ENCODE measurements at places on chromosomes 16 and 17.

- no peak for DNase-seq
These were observed 57.8 kb upstream of the ZNF423 start for GRCh38 chr16:49913720-49914119.

DNA sequence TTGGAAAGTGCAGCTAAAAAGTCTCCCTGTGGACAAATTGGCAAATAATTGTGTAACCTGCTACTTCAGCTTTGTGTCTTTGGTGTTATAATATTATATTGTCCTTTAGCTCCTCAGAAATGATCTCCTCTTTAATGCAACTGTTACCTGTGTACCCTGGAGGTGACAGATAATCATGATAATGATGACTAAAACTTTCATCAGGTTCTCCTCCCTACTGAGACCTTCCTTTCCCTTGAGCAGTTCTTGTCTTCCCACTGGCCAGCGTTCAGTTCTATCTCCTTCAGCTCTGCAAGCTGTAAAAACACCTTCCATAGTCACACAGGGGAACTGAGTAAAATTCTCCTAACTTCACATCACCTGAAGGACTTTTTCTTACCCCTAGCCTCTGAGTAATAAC lies 14.7 kb downstream of the KRT12 start:
- no peak for DNase-seq

DNA sequence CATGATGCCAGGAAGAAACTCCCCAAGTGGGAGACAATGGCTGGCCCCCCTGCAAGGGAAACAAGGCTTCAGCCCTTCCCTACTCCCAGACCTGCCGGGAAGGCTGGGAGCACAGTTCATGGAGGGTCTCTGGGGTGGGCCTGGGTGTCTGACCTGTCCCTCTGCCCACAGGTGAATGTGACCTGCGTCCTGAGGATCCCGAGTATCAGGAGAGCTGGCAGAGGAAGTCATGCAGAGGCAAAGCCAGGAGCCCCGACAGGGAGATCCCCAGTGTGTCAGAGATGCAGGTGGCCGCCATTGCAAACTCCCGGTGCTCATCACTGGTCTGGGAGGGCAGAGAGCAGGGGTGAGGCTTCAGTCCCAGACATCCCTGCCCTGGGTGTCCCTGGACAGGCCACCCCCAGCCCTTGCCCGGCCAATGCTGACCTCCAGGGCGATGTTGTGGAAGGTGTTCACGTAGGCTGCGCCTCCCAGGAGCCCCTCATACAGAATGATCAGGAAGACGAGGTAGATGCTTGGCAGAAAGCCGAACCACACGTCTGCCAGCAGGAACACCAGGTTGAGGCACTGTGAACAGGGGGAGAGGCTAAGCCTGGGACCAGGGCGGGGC lies 5.3 kb upstream of the NPIPB7 start:
- no peak for DNase-seq

DNA sequence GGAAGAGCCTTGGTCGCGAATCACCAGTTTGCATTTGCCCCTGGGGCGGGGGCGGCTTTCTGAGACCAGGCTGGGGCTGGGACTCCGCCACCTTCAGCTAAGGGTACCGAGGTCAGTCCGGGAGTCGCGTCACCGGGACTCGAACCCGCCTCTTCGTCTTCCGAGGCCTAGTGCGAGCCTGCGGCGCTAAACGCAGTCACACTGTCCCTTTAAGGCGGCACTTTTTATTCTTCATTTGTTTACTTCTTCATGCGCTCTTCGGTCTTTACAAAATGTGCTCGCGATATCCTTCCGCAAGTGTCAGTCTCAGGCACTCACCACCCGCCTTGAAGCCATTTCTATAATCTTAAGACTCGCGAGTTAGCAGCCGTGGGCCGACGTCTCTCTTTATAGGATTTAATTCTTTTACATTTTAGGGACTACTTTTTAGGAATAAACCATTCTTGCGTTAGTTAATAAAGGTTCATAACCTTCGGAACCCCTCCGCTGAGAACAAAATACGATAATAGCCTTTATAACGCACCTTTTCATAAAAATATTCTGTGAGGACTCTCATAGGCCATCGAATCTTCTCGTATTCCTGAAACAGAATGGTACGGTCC lies 593 bp upstream of the HEXIM1 start:
- DNase-seq = peak; percentile 89

- DNase-seq = no peak
These were observed 129.4 kb upstream of the NOL11 start for GRCh38 chr17:67588326-67588725.

DNA sequence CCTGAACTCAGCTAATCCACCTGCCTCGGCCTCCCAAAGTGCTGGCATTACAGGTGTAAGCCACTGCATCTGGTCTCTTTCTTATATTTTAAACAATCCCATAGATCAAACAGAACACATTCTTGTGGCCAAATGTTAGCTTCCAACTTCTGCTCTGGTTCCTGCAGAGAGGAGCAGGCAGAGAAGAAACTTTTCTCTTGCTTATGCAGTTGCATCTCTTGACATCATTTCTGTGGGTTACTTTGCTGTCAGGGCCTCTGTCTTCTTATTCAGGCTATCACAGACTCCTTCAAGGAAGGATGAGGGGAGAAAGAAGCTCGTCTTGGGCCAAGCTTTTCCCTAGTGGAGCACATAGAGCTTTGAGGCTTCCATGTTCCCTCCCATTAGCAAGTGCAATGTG lies 7.8 kb downstream of the HSD17B2 start:
- no peak for DNase-seq

- DNase-seq = no peak
These were observed 3.5 kb downstream of the CTNS start for GRCh38 chr17:3639981-3640596.

DNA sequence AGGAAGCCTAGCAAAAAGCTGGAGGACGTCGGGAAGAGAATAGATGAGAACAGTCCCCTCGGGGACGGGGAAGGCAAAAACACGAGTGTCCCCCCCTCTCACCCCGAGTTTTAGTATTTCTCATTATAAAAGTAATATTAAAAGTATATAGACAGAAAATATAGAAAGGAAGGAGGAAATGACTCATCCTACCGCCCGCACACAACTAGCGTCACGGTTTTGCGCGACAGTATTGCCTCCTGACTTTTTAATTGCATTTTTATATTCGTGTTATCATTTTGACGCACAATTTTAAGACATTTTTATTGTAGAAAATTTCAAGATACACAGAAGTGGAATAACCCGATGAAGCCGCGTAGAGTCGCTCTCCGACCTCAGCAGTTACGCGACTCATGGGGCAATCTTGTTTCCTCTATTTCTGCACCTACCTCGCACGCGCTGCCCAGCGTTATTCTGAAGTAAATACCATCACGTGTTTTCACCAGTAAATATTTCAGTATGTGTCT lies 652 bp upstream of the SLC25A19 start:
- DNase-seq = peak; percentile 47

GRCh38 chr17:75850928-75851692 lies 4.0 kb downstream of the WBP2 start:
- no peak for DNase-seq

DNA sequence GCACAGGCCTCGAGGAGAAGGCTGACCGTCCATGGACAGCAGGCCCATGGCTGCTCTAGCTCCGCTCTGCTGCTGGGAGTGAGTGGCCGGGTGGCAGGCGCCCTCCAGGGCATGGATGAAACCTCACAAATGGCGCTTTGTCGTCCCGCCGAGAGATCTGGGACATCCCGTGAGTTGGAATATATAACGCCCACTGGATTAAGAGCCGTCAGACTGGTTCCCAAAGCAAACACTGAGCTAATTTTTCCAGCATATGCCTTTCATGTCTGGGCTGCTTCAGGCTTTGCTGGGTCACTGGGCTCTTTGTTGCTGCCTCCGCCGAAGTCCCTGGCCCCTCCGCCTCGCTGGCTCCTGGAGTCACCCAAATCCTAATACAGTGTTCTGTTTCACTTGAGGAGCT lies 266.3 kb downstream of the FOXL1 start:
- no peak for DNase-seq

- DNase-seq = no peak
These were observed 8.2 kb downstream of the ADCY7 start for GRCh38 chr16:50274326-50275097.

GRCh38 chr17:72120642-72121163 lies at the start of gene SOX9:
Gene SOX9, plus strand, starts transcription at chr17:72121020. Its CDS starts 372 bp downstream, at chr17:72121392.
- no peak for DNase-seq

- no peak for DNase-seq
These were observed 185.6 kb downstream of the C16orf78 start for GRCh38 chr16:49559242-49559641.

DNA sequence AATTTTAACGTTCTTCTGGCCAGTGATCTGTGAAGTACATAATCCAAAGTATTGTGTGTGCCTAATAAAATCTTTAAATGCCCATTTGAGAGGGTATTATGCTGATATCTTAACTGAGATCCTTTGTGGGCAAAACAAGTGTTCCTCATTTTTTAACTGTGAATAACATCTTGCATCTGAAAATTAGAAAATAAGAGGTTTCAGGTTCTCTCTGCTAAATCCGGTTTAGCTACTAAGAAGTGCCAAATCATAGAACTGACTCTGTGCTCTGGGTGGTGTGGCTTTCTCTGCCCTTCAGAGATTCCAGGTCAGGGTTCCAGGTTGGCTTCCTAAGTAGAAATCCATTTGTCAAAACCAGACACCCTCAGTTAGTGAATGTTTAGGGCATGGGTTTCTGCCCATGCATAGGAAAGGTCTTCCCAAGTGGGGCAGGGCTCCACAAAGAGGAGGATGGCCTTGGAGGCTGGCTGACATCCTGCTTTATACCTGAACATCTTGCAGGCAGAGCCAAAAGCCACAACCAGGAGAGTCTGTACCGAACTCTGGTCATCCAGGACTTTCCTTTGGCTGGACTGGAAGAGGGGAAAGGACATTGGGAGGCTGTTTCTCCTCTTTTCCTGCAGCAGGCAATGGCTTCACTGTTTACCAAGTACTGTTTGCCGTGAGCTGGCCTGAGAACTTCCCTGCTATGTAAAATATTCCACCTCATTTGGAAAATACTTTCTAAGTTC lies 8.5 kb downstream of the ALDH3A2 start:
- DNase-seq = no peak

- no peak for DNase-seq
These were observed 10.9 kb upstream of the UBALD2 start for GRCh38 chr17:76254275-76254674.

DNA sequence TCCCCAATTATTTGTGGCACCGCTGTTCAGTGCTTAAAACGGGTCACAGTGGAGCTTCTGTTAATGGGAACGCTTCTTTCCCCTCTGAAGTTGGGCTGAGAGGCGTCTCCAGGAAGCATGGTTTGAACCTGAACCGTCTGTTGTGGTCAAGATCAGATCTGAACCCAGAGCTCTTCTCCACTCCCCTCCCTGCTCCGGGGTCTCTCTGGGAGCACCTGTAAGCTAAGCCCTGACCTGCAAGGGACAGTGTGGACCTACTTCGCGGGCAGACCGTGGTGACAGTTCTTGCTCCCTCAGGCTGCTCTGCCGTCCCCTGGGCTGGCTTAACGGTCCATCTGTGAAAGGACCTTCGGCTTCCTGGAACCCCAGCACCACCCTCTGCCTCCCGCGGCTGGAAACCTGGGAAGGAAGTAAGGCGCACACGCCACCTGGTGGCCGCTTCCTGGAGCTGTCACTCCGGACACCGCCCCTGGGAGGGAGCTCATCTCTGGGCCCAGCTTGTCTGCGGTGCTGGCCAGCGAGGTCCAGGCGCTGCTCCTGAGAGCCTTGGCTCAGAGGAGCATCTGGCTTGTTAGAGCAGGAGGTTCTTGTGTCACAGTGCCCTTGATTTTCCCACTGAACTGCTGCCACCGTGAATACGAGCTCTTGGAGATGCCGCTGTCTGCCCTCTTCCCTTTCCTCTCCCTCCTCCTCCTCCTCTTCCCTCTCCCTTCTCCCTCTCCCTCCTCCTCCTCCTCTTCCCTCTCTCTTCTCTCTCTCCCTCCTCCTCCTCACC lies 518.5 kb upstream of the EEF2KMT start:
- DNase-seq = no peak

DNA sequence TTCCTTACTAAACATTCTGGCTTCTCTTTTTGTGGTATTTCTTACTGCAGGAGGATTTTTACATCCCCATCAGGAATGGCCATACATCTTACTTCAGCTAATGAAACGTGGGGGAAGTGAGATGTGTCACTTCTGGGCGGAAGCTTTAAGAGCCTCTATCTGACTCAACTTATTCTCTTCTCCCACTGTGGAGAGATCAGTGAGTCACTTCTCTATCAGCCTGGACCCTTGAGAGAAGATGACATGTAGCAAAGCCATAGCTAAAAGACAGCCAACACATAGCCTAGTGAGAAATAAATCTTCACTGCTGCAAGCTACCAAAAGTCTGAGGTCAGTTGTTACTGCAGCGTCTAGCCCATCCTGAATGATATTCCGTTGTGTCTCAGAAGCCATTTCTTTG lies 1066.7 kb upstream of the RBFOX1 start:
- no peak for DNase-seq

DNA sequence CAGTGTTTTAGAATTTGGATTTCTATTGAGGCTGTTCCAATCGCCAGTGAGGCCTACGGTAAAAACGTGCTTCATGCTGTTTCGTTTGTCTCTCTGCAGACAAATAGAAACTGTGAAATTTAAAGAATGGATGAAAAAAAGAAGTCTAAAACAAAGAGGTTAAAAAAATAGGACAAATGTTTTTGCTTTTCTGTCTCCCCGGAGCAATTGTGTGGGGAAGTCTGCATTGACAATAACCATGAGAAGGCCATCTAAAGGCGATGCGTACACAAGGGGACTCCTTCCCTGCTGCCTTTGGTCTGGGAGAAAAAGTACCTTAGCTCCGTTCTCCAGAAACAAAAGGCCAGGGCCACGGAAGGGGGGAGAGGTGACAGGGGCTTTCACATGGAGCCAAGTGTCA lies 4.6 kb upstream of the ZFHX3 start:
- no peak for DNase-seq

GRCh38 chr16:80350061-80350460 lies 190.7 kb upstream of the DYNLRB2 start:
- DNase-seq = no peak

DNA sequence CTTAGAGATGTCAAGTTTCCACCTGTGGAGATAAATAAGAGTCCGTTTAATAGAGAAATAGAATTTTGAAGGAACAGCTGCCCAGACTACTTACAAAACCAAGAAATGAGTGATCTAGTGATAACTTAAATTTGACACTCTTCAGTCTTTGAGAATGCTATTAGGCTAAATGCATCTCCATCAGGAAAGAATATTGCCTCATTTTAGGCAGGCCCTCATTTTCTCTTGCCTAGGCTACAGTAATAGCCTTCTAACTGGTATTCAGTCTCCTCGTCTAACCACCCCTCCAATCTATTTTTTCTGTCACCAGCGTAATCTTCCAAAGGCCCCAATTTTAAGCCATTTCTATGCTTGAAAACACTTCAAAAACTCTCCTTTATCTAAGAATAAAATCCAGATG lies 537.8 kb upstream of the CA10 start:
- DNase-seq = no peak

DNA sequence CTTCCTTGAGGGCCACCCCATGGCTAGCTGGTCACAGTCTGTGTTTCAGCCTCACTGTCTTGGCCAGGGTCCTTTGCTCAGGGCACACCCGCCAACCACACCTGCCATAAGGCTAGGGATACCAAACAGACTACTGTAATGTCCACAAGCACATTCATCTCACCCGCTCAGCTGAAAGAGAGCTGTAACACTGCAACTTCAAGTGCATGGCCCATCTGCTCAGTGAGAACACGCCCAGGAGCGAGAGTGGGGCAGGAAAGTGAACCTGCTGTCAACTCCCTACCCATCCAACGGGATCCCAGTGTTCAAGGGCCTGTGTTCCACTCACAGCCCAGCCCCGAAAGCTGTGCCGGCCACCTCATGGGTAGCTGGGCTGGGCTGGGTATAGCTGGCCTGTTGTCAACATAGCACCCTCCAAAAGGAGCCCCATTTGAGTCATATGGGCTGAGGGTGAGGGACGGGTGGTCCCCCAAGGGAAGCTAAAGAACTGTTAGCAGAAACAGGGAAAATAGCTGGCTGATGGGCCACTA lies 55.7 kb downstream of the SCNN1B start:
- DNase-seq = no peak

GRCh38 chr17:58059141-58059540 lies 24.1 kb upstream of the DYNLL2 start:
- DNase-seq = no peak

Data from uterus (tissue), 4 donors.